Cortex of kidney (tissue), 1 donor: ENCODE measurements at places on chromosomes 16 and 17.

DNA sequence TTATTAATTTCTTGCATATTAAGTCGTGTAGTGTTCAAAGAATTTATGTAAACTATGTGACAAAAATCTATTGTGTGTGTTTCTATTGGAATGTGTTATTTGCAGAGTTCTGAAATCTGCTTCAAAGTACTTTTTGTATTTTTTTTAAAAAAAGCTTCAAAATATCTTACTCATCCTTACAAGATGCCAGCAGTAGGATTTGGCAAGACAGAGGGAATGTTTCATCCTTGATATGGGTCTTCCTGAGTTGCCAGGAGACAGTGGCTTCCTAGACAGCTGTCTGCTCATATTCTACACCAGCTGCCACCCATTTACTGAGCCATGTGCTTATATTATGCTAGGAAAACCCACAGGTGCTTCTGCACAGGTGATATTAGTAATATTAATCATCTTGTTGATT is 36.4 kb downstream of the EFCAB5 start:
- no peak for DNase-seq

- no peak for DNase-seq
Observed at GRCh38 chr17:74838274-74838673, 21.4 kb downstream of the GRIN2C start.

GRCh38 chr17:18278867-18279266 is 18.4 kb downstream of the MIEF2 start:
- no peak for DNase-seq

- no peak for DNase-seq
Observed at GRCh38 chr16:54060599-54061421, 225.8 kb downstream of the IRX3 start.

DNA sequence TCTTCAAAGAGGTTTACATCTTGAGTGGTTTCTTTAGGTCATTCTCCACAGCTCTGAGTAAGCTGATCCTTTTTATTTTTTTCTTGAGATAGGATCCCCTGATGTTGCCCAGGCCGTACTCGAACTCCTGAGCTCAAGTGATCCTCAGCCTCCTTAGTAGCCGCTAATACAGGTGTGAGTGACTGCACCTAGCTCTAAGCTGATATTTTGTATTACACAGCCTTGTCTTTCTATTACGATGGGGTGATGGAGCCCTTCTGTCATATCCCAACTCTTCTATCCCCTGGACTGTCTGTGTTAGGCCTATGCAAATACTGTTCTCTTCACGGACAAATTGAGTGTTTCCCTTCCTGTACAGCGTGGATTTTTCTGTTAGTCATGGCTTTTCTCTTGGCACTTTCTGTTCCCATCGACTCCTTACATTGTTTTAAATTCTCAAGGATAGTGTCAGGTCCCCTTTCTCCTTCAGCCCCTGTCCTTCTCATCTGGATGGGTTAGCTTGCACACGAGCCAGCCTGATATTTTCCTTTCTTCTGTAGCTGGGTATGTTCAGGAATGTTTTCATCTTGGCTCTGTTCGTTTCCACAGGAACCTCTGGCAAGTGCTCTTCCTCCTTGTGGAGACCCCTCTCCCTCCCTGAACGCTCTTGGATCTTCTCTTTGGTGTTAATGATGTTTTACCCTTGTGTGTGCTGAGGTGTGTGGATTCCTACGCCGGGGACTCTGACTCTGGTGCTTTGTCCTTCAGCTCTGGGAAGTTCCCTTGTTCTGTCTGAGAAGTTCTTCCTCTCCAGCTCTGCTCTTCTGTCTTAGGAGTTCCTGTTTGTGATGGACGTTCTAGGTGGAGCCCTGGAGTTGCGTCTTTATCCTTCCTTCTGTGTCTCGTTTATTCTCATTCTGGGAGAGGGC is 2.3 kb downstream of the BANP start:
- DNase-seq = no peak

GRCh38 chr16:88803264-88803987 is at the start of gene CDT1:
Gene CDT1 (plus strand): TSS chr16:88803789. CDS start chr16:88803832, 43 bp downstream.
- DNase-seq = no peak

GRCh38 chr16:83794860-83795554 is 12.8 kb upstream of the HSBP1 start:
- no peak for DNase-seq

DNA sequence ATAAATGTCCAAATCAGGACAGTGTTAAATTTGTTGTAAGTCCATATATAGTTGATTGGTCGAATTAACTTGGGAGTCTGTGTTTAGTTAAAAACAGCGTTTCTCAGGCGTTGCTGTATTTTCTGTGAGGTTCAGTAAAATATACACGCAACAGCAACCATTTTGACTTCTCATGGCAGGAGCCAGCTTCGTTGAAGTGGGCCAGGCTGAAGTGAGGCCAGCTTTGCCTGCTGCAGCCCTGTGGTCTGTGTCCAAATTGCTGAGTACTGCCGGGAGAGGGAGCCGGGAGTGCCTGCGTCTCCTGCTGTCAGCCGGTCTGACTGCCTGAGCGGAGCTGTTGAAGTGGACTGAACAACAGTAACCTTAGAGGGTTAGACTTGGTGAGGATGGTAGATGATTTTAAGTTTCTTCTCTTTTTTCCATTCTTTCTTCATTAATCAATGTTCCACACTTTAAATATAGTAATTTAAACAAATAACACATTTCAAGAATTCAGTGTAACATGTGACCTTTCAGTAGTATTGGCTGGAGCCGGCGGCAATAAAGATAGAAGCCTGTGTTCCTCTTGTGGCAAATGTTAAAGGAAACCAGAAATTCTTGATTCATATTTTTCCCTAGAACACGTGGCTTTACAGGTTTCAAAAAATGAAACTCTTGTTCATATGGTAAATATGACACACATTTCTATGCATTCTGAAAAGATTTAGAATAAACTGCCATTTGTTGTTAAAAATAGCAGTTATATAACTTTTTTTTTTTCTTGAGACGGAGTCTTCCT is 37.0 kb upstream of the ZNF750 start:
- no peak for DNase-seq

DNA sequence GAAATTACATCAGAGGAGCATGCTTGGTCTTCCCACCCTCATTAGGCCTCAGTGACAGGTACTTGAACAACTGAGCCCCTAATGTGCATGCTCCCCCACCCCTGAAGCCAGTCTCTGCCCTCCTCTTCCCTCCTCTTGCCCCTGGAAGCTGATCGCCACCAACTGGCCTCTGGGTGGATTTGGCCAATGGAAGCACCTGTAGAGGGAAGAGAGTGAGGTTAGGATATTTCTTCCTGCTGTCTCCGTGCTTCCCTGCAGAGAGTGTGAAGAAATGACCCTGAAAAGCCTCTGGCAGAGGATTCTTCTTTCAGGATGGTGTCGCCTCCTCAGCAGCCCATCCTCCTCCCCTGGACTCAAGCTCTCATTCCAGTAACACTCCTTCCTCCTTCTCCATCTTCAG is 5.9 kb upstream of the CBLN1 start:
- no peak for DNase-seq

DNA sequence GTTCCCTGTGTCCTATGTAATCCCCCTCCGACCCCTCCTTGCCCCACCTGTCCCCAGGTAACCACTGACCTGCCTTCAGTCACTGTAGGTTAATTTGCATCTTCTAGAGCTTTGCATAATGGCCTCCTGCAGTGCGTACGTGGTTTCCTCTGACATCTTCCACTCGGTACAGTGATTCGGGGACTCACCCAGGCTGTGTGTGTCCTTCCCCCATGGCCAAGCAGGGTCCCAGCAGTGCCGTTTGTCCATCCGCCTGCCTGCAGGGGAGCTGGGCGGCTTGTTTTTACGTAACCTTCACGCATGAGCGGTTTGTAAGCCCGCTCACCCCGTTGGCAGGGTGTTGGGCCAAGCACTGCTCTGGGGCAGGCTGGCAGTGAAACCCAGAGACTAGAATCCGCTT is 7.9 kb downstream of the MAPK8IP3 start:
- DNase-seq = no peak

DNA sequence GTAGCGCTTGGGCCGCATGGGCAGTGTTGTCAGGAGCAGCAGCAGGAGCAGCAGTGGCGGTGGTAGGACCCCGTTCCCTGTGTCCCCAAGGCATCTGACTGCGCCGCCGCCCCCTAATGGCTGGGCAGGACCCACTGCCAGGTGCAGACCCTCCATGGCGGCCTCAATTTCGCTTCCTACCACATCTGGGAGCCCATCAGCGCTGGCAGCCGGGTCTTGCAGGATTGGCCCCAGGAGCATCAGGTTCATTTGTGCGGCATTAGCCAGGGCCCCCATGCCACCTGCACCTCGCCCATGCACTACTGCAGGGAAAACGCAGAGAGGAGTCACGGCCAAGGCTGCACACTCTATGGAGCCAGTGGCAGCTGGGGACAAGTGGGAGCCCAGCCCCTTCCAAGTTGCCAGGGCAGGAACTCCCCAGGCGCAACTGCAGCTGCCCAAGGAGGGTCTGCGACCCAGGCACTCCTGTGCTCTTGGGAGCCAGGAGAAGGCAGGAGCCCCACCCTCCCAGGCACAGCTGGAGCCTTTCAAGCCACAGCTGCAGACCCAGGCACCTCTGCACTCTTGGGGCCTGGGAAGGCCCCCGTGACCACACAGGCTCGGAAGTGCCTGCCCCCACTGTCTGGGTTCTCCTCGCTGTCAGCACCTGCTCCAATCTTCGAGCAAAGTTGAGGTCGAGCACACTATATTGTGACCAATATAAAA is 594.2 kb downstream of the KCNJ18 start:
- no peak for DNase-seq

GRCh38 chr16:82542714-82543113 is 84.1 kb upstream of the CDH13 start:
- no peak for DNase-seq

DNA sequence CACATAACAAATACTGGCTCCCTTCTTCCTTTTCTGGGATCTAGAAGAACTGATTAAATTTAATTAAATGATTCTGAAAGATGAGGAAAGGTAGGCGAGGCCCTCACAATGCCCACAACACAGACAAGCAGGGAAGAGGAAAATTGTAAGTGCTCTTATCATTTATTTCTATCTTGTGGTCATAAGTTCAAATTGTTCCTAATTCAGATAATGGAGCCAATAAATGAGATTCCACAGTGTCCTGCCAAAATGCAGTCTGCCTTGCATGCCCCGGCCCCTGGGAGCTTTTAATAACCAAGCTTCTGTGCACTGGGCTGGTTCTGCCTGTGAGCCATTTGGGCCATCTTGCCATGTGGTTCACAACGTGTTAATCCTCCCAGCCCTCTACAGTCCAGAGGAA is 97.0 kb downstream of the CMC2 start:
- DNase-seq = no peak

DNA sequence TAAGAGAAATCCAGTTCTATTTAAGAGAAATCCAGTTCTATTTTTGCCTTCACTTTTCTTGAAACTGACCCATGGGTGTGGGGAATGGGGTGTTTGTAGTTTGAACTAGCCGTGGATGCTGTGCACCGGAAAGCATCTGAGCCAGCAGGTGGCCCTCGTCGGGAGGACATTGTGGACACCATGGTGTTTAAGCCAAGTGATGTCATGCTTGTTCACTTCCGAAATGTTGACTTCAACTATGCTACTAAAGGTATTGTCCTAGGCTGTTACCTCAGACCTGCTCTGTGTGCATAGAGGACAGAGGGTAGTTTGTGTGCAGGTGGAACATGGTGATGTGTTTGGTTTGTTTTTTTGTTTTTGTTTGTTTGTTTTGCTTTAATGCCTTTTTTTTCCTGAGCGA is 3.3 kb downstream of the ATXN2L start:
- no peak for DNase-seq

DNA sequence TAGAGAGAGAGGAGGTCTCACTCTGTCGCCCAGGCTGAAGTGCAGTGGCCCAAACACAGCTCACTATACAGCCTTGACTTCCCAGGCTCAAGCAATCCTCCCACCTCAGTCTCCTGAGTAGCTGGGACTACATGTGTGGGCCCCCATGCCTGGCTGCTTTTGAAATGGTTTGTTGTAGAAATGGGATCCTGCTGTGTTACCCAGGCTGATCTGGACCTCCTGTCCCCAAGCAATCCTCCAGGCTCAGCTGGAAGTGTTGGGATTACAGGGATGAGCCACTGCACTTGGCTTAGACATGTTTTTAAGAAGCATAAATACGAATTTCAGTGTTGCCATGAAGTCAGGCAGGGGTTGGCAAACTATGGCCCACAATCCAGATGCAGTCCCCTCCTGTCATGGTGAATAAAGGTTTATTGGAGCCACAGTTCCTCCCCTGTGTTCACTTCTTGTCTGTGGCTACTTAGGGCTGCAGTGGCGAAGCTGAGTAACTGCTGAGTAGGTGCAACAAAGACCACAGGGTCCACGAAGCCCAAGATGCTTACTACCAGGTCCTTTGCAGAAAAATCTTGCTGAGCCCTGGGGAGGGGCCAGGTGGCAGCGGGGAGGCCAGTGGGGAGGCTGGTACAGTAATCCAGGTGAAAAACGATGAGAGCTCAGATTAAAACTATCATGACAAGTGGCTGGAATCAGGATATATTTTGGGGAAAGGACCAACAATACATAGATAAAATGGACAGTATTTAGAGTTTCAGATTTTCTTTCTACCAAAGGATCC is 35.2 kb downstream of the TNFRSF13B start:
- no peak for DNase-seq

GRCh38 chr17:15271741-15272140 is 6.6 kb upstream of the PMP22 start:
- no peak for DNase-seq
